Stimulated activated naive CD4-positive, alpha-beta T cell treated with Interleukin-2 at 50 U/mL for 16 hours (primary cell): ENCODE measurements at places on chromosomes 3 and 15.

DNA sequence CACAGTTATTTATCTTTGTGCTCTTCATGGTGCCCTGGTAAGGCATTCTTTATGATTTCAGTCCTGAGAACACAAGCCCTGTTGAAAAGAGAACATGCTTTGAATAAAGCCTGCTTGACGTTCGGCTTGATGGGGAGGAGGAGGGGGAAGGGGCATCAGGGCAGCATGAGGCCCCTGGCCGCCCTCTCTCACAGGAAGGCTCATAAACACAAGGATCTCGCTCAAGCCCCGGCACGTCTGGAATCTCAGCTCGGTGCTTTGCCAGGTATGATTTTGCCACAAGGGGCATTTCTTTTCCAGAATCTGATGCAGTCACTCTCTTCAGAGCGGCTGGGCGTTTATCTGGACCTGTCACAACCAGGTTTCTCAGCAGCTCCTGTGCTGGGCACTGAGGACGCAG lies 129.4 kb downstream of the DNAJB8 start:
- DNase-seq: no peak

DNA sequence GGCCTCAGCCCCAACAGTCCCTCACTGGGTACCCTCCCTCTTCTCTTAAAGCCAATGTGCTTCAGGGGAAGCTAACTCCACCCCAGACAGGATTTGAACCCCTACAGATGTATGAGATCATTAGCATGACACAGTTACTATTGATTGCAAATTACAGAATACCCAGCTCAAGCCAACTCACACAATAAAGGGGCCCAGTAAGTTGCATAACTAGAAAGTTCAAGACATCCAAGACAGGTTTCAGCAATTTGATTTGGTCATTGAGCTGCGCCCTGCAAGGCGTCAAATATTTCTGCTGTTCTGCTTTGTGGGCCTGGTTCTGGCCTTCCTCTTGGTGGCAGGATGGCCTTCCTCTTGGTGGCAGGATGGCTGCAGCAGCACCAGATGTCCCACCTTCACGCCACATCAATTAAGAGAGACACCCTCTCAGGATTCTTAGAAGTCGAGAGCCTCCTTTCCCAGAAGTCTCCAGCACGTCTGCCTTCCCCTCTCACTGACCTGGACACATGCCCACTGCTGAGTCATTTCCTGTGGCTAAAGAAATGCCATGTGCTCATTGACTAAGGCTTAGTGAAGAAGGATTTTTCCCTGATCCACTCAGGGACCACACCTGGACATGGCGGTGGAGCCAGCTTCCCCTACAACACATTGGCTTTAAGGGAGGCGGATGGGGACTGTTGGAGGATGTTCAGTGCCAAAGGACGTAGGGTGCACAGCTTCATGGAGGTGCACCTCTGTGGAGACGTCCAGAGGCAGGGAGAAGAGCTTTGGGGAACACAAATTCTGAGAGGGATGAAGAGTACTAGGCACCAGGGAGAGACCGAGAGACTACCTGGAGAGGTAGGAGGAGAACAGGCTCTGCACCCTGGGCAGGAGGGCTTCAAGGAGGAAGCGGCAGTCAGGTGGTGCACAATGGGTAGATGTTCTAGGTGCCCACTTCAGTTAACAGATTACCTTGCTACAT lies 49.1 kb downstream of the DNASE1L3 start:
- DNase-seq: no peak

DNA sequence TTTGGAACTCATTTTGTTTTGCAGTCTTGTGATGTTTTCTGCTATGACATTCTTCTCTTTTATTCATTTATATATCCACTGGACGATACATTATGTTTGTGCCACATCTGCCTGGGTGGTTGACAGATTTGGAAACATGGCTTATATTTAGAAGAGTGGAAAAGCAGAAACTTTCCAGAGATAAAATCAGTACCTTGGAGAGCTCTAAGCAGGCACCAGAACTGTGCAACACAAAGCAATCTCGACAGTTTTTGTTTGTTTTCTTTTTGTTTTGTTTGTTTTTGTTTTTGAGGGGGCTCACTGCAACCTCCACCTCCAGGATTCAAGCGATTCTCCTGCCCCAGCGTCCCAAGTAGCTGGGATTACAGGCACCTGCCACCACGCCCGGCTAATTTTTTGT lies 45.5 kb downstream of the SYN2 start:
- no peak for DNase-seq

DNA sequence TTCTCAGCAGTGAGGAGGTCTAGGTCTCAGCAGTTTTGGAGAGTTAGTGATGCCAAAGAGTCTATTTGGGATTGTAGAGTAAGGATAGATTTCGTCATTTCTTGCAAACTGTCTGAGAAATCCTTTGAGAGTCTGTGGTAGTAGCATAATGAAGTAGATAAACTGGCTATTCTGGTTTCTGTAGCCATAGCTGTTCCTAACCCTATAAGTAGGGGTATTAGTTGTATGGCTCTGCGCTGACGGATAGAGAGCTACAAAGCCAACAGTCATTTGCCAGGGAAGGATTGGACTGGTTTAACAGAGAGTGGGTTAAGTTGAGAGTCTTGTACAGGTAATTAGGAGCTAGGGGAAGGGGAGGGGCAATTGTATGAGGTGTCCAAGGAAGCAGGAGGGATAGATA lies 50.6 kb downstream of the KLHDC8B start:
- no peak for DNase-seq

GRCh38 chr3:59438492-59438891 lies 388.7 kb upstream of the CFAP20DC start:
- DNase-seq: no peak

DNA sequence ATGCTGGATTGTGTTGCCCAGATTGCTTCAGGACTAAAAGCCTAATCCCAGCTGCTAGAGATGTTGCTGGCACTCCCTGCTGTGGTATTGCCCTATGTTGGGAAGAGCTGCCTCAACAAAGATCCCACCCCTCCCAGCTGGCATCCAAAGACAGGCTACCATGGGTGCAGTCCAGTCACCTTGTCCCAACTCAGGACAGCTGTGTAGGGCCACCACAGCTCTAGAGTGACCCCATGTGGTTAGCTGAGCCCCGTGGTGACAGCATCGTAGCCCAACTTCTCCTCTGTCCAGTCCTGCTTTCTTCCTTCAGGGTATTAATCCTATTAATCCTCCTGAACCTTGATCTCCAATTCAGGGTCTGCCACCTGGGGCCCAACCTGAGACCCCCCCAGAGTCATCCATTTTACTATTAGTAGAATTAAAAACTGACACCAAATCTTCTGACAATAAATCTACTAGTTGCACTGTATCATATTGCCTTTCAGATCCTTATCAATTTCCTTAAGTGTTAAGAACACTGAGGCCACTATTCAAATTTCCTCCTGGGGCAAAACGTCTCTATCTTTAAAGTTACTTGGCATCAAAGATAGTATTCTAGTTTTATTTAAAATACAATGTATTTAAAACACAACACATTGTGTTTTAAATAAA lies 83.5 kb downstream of the AQP9 start:
- DNase-seq: no peak
